Germinal center (tissue), 1 donor: ENCODE measurements at places on chromosomes 2 and 18.

GRCh38 chr2:182589121-182589520 is 126.9 kb upstream of the DNAJC10 start:
- DNase-seq, result no peak

DNA sequence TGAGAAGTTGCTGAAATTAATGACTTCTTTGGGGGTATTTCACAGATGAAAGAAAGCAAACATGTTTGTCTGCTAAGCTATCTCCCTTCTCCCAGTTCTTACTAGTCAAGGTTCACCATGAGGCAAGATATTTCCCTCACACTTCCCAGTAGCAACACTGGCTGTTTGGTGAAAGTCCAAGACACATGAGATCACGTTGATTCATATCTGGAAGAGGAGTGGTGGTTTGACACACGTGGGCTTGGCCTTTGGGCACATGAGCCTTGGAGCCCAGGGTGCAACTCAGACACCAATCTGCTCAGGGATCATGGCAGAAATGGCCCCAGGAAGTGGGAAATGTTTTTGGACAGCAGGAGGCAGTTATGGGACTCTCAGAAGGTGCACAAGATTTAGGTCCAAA is 66.1 kb upstream of the APCDD1 start:
- no peak for DNase-seq

DNA sequence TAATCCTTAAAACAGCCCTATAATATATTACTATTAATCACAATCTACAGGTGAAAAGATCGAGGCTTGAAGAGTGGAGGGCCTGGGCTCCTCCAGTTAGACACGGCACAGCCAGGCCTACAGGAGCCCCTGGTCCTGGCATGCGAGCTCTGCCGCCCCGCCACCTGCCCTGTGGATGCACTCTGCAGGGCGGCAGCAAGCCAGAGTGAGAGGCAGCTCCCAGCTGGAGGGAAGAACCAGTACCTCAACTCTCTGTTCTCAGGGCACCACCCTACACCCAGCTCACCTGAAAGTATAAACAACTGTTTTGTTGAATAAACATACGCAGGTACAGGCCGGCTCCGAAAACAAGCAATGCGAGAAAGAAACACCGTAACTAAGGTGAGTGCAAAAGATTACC is 34.6 kb downstream of the EIPR1 start:
- no peak for DNase-seq

GRCh38 chr2:70069049-70069448 is 18.2 kb upstream of the PCBP1 start:
- DNase-seq, result no peak

DNA sequence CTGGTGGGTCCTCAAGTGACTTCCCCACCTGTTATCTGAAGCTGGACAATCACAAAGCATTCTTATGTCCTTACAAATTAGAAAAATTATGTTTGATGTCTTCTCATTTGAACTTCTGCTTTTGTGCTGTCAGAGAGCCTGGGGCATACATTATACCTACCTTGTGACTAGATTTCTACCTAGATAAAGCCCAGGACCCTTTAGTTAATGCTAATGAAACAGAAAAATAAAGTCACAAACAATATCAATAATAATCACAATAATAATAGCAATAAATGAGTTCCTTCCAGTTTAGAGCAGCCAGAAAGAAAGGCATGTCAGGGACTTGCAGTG is 456.4 kb downstream of the SETBP1 start:
- DNase-seq, result no peak

DNA sequence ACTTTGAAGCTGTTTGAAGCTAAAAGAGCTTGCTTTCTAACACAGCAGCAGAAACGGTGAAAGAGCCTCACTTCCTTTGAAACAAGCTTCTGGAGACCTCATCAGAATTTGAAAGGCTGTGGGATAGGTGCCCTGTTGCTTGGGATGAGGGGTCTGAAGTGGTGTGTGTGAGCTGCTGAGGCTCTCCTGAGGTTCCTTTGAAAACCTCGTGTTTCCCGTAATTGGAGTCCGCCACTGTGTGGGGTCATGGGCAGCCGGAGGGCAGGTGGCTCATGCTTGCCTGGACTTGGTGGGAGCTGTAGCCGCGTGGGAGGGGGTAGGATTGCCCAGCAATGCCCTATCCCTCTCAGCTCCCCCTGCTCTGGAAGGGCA is 34.4 kb downstream of the CABLES1 start:
- no peak for DNase-seq

DNA sequence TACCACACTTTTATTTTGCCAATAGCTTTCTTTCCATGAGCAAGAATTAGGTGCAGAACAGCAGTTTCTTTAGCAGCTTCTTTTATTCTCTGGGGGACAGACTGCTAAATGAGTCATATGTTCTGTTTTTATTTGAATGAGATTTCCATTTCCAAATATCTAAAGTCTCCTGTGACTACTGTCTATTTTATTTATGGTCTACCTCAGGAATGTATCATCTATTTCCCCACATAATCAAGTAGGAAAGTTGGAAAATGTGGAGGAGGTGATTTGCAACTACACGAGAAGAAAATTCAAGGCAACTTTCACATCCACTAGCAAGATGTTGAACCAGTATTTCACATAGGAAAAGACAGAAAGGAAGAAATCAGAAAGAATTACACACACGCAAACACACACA is 139.9 kb upstream of the MEX3C start:
- DNase-seq, result no peak

GRCh38 chr2:26891-27290 is 19.4 kb downstream of the FAM110C start:
- no peak for DNase-seq

GRCh38 chr2:216298719-216299495 is 73.4 kb downstream of the MARCHF4 start:
- DNase-seq, result no peak

DNA sequence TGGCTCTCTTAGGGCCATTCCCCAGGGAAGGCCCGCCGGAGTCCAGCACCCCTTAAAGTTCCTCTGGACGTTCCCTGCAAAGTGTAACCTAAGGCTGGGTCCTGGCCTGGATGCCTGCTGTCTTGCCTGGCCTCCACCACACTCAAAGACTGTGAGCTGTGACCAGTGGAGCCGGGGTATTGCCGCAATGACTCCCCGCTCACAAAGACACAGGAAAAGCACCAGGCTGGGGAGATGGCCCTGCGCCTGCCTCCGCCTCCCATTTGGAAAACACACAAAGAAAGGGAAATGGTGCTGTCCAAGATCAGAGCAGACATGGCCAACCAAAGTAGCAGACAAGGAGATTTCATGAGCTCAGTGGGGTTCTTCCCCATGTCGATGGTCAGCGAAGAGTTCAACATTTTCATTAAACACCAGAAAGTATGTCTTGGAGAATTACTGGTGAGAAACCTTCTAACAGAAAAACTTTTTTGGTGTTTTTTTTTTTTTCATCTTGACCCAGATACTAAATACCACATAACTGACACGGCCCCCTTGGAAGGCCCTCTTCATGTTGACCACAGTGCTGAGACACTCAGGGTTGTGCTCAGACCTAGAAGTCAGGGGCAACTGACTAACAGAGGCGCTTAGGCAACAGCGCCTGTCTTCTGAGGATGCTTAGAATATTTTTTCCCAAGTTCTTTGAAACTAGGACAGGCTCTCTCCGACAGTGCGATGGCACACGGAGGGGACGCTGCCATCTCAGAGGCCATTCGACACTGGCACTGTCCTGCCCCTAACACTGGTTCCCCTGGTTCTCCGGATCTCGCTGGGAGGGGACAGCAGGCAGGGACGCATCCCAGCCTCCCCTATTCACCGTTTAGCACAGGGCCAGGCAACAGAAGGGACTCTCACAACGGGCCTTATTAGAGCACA is 226.4 kb upstream of the ID2 start:
- DNase-seq, result no peak

DNA sequence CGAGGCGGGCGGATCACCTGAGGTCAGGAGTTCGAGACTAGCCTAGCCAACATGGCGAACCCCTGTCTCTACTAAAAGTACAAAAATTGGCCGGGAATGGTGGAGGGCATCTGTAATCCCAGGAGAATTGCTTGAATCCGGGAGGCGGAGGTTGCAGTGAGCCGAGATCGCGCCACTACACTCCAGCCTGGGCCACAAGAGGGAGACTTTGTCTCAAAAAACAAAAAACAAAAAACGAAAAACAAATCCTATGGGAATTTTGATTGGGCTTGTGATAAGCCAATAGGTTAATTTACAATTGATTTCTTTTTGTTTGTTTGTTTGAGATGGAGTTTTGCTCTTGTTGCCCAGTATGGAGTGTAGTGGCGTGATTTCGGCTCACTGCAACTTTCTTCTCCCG is 24.2 kb upstream of the TOGARAM2 start:
- DNase-seq, result no peak

DNA sequence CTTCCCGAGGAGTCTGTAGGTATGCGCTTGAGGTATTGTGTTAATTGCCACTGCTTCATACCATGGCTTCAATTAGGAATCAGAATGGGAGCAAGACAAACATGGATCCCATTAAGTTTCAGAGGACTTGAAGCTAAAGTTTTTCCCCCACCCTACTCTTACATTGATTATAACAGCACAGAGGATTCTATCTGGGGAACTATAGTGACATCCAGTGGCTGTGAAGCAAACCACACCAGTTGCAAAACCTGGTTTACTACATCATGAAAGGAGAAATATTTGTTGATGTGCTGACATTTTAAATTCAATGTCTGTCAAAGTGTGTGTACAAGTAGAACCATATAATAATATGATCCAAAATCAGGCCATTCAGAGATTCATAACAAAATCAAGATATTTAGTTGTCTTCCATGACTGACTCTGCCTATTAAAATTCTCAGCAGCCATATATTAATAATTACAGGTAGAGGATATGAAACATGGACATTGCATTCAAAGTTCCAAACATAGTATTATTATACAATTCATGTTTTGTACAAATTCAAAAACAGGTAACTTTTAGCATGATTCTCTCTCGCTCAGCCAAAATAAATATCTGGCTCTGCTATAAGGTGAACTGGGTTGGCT is 82.9 kb downstream of the GRB14 start:
- peak; percentile 3 for DNase-seq

DNA sequence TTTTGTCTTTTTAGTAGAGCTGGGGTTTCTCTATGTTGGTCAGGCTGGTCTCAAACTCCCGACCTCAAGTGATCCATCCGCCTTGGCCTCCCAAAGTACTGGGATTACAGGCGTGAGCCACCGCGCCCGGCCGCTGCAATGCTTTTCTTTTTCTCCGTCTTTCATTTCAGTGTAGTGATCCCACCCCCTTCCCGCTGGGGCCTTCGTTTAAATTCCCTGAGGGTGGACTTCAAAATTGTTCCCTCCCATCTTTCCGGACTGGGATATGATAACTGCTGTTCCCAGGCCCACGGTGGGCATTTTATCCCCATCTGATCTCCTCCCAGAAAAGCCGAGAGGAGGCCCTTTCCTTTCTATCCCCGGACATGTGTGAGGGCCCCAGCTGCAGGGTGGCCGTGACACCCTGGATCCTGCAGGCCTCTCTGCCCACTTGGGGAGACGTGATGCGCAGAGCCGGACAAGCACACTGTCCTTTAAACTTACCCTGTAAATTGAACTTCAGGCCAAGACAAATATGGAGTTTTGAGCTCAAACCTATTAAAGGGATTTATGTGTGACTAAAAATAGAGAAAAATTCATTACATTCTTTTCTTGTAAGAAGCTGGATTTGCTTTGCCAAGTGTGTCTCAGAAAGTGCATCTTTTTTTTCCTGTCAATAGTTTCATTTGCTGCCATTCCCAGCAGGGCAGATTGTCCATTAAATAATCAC is 54.5 kb upstream of the AFF3 start:
- DNase-seq, result no peak

- no peak for DNase-seq
Observed at GRCh38 chr18:78981394-78981831, 1.8 kb downstream of the SALL3 start.

DNA sequence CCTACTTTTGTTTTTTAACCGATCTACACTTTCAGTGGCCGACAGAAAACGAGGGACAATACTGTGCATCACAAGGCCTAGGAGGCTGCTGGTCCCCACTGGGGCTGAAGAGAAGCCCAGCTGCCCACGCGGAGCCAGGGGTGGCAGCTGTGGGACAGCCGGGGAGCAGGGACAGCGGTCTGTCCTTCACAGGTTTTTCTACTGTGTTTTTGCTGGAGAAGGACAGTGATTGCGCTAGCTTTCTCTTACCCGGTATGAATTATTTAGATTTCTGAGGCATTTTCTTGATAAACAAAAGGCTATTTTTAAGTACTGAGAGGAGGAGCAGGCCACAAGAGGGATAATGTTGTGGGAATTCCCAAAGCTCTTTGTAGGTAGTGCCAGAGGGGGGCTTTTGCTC is 219.8 kb downstream of the ATAD2B start:
- DNase-seq, result no peak

- DNase-seq, result no peak
Observed at GRCh38 chr2:85999061-85999831, 106.4 kb downstream of the POLR1A start.

- DNase-seq, result no peak
Observed at GRCh38 chr2:19568809-19569208, 210.4 kb upstream of the OSR1 start.

DNA sequence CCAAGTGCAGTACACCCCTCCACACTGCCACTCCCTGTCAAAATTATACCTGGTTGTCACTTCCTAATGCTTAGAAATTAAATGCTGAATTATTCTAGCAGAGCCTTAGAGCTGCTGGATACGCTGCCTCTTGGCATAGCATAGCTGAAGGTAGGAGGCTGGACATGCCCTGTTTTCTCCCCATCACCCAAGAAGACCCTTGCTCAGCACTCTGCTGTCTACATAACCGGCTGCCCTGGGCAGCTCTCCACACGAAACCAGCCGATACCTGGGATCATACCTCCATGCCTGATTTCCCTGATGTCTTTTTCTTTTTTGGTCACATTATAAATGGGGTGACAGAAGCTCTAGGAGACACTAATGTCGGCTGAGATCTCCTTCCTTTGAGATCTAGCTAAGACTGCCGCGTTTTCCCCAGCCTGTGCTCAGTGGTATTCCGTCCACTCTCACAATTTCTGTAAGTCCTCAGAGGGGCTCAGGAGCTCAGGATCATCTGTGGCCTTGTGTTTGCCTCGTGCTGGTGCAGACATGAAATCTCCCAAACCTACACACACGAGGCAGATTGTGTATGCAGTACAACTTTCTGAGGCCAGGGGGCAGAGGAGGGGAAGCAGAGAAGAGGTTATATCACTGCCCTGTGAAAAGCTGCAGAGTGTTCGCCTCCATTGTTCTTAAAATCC is 13.5 kb upstream of the ZAP70 start:
- peak; percentile 39 for DNase-seq

- no peak for DNase-seq
Observed at GRCh38 chr2:36373149-36373926, 17.8 kb downstream of the CRIM1 start.

DNA sequence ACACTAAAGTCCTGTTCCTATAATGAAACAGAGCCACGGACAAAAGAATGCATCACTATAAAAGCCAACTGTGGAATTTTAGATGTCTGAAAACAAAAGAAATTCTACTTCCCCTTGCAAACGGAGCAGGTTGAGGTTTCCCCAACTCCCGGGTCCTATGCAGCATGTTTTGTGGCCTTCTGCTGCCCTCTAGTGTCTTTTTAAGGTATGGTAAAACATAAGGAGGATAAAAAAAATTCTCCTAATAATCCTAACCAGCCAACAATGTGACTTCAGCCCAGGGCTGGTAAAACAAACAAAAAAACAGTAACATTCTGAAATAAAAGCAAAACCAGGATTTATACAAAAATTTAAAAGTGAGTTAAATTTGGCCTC is 539.5 kb downstream of the NRXN1 start:
- DNase-seq, result peak; percentile 57
